ENCODE measurements at places on chromosomes 6 and 20.

GRCh38 chr6:1798965-1799325 lies 189.2 kb downstream of the FOXC1 start:
- DNase-seq: no peak

DNA sequence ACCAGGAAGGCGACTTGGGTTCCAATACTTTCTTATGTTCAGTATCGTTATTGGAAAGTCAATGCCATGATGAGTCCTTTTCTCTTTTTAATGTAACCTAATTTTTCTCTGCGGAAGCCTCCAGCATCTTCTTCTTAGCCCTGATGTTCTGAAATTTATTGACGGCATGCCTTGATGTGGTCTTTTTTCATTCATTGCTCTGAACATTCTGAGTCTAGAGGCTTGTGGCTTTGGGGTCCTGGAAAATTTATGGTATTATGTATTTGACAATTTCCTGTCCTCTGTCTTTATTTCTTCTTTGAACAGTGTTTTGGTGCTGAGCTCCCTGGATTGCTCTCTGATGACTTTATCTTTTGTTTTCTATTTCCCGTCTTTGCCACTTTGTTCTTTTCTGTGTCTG lies 28.7 kb upstream of the MAS1 start:
- DNase-seq: no peak

DNA sequence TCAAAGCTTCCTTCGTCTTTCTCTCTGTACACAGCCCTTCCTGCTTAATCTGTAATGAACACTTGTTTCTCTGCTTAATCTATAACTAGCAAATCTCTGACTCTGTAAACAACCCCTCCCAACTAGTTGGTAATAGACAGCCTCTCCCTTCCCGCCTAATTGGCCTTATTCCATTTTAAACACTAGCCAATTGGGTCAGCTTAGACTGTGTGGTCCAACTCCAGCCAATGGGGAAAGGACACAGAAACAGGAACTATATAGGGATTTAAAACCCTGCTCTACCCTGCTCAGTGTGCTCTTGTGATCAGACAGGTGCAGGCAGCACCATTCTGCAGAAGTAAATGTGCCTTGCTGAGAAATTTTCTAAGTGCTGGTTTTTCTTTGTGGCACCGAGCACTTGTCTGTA lies 18.5 kb downstream of the CHD6 start:
- no peak for DNase-seq

- DNase-seq: no peak
These were observed at the start of gene ID4 for GRCh38 chr6:19836799-19837510. ID4 (plus strand) TSS chr6:19837370; CDS start chr6:19837755, 385 bp downstream.

DNA sequence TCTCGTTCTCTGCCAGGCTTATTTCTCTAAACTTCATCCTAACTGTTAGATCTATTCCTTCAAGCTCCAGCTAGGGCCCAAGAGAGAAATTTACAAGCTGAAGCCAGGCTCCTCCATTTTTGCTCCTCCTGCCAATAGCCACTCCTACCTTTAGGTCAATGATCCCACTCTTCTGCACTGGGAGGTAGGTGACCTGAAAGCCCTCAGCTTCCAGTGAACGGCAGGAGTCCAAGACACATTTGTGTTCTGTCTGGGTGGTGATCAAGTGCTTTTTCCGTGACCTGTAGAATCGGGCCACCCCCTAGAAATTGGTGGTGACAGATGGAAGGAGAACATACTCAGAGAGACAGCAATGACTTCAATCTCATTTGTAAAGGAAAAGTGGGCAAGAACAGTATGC lies 8.9 kb downstream of the NFS1 start:
- DNase-seq: no peak

DNA sequence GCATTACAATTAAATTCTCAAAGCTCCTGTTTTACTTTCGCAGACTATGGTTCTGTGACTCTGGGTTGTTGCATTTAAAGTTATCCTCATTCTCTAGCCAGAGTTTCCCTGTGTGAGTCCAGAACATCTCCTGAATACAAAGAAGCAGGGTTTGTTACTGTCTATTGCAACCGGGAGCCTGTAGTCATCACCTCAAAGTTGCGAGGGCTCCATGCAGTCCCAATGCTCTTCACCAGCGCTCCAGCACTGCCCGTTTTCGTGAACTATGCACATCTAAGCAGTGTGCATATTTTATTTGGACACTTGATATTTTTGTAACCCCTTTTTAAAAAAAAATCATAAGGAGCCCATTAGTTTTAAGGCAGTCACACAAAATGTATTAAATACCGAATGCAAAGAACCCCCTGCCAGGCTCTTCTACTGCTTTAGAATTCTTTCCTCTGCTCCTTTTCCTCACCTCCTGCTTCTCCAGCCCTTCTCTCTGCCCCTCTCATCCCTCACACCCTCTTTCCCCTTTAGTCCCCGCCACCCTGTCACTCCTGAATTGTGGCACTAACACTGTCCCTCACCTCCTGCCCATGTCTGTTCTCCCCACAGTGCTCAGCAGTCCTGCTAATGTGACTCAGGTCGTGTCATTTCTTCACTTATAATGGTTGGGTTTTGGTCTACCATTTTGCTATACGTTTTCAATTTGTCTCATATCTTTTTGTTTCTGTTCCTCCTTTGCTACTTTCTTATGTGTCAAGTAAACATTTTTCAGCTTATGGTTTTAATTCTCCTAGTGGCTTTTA lies 1.1 kb upstream of the HLA-C start:
- no peak for DNase-seq

DNA sequence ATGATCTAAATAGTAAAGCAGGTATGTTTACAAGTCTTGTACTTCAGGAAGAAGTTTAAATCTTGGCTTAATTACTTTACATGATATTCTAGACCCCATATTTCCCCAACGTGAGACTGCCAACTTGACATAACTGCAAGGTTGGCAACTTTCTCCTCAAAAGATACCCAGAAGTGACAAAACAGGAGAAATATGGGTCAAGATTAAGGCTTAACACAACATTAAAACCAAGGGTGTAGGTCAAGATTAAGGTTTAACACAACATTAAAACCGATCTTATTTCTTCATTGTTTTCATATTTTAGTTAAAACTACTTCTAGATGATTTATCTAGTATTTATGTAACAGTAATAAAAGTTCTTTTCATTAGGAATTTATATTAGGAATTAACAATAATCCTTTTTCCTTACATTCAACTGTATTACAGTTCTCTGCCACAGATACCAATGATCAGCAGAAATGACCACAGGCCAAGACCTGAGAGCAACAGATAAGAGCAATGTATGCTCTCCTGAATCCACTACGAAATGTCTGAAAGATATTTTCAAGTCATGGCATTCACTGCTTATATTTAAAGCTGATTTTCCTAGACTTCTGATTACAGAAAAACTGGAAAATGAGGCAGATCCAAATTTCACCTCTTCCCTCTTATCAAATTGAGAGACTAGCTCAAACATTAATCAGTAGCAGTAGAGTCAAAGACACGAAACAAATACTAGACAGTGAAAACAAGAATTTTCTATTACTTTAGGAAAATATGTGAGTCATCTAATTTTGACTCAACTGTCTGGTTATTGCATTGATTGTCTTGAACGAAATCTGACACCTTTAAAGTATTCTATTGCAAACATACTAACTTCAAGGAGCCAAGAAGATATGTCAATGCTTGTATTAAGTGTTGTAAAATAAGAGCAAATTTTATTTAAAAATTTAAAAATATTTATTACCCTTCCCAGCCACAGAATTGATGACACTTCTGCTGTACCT lies 72.3 kb downstream of the RNGTT start:
- DNase-seq: no peak

- DNase-seq: no peak
These were observed 29.8 kb downstream of the DNAAF9 start for GRCh38 chr20:3377644-3378043.

DNA sequence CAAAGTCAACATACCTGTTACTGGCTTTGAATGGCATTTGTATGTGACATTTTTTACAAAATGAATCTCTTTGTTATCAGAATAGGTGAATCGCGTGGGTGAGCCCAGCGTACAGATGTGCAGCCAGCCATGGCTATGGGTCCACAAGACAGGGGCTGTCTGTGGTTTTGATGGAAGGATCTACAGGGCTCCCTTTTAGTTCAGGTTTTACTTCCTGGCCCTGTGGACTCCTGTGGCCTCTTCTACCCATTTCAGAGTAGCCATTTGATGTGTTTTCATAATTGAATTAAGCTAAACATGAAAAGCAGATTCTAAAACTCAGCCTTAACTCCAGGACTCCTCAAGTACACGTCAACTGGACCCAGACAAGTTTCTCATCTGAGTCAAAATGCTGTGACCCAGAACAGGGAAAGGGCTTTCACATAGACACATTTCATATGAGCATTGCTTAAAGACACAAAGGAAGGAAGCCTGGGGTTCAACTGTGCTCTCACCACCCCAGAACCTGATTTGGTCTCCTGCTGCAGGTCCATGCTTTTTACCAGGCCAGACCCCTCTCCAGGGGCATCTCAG lies 105.3 kb upstream of the NAA20 start:
- no peak for DNase-seq

DNA sequence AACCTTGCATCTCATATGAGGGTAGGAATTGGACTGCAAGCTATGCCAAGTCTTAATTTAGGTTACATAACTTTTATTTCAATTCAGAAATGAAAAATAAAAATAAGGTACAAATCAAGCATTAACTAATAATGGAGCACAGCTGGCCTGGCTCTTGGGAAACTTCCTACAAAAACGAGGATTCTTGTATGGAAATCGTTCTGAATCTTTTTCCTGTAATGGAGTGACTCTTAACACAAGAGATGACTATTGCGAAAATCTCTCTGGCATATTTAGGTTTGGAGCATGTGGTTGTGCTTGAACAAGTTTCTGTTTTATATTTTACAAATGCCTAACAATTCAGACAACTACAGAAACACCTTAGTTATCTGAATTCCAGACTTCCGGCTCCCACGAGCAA lies 34.0 kb upstream of the PI16 start:
- no peak for DNase-seq

DNA sequence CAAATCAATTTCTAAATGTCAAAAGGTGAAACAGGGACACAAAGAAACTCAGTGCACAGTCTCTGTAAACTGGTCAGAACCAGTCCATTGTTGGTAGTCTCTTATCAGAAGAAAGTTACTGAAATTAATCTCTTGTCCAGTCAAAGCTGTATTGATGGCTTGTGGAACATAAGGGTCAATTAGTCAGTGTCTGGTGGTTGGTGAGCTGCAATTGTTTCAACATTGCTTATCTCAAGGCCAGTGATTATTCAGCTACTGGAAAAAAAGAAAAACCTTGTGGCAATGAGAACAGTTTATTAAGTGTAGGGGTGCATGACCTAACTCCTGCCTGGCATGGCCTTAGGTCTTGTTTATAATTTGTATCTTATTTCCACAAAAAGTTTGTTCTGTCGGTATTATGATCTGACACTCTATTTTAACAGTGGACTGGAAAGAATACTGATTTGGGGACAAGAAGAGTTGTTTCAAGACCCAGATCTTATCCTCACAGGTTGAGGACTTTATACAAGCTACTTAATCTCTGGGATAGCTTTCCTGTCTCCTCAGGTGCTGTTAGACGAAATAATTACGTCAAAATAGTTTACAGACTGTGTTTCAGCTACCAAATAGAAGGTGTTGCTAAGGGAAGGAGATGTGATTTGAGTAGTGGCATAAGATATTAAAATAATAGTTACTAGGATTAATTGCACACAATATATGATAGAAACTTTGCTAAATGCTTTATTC lies 520.0 kb upstream of the IRAK1BP1 start:
- DNase-seq: no peak

GRCh38 chr6:1226277-1227099 lies 85.4 kb upstream of the FOXQ1 start:
- DNase-seq: no peak

GRCh38 chr6:160532315-160532714 lies 131.8 kb downstream of the LPA start:
- DNase-seq: no peak

- no peak for DNase-seq
These were observed 65.2 kb downstream of the GCNT2 start for GRCh38 chr6:10586302-10586701.
